ENCODE measurements at places on chromosomes 16 and 17.

DNA sequence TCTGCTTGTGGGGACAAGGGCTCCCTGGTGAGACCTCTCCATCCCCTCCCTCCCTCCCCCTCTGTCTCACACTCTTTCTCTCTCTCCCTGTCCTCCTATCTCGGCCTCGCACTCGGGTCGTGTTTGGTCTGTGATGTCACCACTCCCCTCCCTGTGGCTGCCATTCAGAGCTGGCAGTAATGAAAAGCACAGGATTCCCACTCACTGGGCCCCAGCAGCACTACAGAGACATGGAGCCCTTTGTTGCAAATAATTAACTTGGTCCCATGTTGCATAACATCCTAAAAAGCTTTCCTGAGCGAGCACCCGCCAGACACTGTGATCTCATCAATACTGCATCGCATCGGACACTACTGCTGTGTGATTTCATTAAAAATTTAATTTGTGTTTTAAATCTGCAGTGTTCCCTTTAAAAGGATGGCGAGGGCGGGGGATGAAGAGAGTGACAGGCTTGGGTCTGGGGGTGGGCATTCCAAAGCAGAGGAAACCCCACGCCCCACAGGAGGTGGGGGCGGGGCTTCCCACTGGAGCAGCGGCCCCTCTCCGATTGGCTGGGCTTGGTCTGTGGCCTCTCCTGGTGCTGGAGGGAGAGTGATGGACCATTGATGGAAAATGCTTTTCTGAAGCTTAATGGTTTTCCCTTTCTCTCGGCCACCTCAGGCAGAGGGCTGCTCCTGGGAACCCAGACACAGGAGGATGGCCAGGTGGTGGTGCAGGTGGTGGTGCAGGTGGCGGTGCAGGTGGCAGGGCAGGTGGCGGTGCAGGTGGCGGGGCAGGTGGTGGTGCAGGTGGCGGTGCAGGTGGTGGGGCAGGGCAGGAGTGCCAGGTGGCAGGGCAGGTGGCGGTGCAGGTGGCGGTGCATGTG, 15.3 kb upstream of the NPTX1 start:
- no peak for DNase-seq

GRCh38 chr17:28523876-28524275, 17.7 kb downstream of the FOXN1 start:
- DNase-seq, result no peak

DNA sequence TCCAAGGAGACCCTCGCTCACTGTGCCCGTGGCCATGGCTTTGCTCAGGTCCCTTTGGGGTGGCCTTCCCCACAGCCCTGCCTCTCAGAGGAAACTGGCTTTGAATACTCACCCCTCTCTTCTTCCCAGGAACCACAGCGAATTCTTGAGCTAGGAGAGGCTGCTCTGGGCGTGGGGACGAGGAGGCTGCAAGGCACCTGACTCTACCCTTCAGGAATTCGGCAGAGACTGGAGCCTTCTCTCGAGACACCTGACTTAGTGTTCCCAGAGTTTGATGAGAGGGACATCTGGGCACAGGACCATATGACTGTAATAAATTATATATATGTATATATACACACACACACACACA, 6.2 kb downstream of the LLGL2 start:
- no peak for DNase-seq

GRCh38 chr17:57625511-57625910, 119.6 kb downstream of the CCDC182 start:
- DNase-seq, result no peak

DNA sequence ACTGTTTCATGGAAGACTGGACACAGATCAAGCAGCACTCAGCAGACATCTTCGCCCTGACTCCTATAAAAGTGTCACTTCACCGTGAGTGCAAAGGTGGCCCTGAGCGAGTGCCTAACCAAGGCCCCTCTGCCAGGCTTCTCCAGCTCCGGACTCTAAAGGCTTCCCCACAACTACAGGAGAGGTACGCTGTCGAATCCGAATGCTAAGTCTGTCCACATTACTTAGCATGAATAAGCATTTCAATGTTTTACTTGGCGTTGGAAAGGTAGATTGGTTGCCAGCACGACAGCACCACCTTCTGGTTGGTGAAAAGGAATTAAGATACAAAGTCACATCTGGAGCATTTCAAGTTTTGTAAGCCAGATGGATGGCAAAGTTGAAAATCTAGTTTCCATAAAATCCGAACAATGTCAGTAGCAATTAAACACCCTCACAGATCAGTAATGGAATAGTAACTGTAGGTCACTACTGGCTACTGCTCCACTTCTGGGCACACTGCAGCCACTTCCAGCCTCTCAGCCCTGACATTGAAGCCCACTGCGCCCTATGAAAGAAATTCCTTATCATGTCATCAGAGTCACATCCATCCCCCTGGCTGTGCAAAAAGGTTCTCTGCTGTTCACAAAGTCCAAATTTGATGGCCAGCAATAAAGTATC, 100.9 kb downstream of the PARN start:
- peak; percentile 85 for DNase-seq

- no peak for DNase-seq
Measured at GRCh38 chr16:46916980-46917379, 32.8 kb downstream of the GPT2 start.

All from M059J (cell line).